Lower lobe of right lung (tissue), 2 donors: ENCODE measurements at places on chromosomes 7 and 10.

DNA sequence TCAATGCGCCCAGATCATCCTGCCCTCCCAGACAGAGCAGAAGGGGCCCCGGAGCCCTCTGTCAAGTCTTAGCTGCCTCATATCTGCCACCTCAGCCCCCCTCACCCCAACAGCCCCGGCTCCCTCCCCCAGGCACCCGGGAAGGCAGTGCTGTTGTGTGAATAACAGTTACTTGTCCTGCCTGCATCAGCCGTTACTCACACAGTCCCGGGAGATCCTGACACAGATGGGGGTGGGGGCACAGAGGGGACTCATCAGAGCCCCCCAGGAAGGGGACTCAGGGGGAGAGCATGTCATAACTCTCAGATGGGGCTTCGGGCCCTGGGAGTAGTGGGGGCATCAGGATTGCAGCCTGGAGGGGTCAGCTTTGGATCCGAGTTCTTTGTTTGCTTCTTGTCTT is 12.4 kb upstream of the SERPINE1 start:
- H3K27me3 ChIP-seq, result no peaks in the 10 kb centered on the region
- no peak overlapping the region for H3K27ac ChIP-seq

DNA sequence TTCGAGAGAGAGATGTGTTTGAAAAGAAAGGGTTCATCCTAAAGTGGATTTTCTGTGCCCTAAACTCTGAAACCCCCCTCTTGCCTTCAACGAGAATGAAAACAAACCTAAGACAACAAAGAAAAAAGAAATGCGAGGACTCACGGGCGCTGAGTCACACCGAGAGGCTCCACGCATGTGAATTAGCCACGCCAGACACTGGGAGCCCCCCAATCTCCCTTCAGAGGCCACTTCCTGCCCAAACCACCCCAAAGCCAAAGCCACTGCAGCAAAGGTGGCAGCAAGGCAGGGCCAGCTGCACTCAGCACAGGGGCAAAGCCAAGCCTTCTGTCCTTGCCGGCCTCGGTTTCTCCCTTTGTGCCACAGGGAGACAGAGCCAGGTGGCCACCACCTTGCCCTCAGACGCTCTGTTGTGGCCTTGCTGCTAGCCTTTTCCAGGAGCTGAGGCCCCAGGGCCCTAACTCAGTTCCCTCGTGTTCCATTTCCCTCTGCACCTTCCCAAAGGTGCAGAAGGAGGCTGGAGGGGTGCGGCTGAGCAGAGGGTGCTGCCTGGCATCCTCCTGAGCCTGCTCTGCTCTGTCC is 93.3 kb downstream of the FAM53B start:
- peaks cover 97% of the 10 kb centered on the region for H3K4me1 ChIP-seq
- peak overlapping the region; percentile 83 for H3K27ac ChIP-seq
- H3K4me3 ChIP-seq, result no peak overlapping the region
- H3K27me3 ChIP-seq, result no peaks in the 10 kb centered on the region
- DNase-seq, result no peak

DNA sequence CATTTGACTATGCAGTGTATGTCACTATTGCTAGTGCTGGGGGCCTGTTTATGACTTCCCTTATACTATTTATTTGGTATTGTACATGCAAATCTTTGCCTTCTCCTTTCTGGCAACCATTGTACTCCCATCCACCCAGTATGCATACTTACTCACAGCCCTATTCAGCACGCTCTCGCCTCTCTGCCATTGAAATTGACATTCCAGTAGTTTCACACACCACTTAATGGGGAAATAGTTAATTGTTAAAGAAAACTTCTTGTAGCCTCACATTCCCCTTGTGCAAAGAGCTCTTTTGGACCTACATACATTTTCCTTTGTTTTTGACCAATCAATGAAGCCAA is 9.9 kb downstream of the CLDN12 start:
- peaks cover 20% of the 10 kb centered on the region for H3K36me3 ChIP-seq
- no peaks in the 10 kb centered on the region for H3K4me1 ChIP-seq
- H3K27ac ChIP-seq, result no peak overlapping the region
- H3K27me3 ChIP-seq, result no peaks in the 10 kb centered on the region

DNA sequence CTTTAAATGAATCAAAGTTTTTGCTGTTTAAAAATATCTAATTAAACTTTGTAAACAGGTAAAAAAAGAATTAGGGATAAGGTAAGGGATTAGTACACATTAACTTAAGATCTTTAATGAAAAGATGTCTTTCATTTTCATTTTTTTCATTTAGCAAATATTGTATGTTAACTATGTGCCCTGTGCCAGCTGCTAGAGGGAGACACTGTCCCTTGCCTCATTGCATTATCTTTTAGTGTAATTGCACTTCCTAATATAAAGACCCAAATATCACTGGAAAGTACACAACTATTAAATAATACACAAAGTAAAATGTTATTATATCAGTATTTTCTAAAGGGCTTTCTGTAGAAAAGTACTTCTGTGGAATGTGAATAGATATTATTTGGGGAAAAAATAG is 102.7 kb downstream of the GPR37 start:
- no peaks in the 10 kb centered on the region for H3K27me3 ChIP-seq
- H3K4me3 ChIP-seq, result no peak overlapping the region
- no peak overlapping the region for H3K27ac ChIP-seq
- H3K4me1 ChIP-seq, result no peaks in the 10 kb centered on the region
- DNase-seq, result no peak
